ENCODE measurements at places on chromosomes 2 and 18. TPM values are rescaled to one million over a fixed set of nuclear protein-coding genes. Genes with fewer than 3 reads are reported as not detected.

DNA sequence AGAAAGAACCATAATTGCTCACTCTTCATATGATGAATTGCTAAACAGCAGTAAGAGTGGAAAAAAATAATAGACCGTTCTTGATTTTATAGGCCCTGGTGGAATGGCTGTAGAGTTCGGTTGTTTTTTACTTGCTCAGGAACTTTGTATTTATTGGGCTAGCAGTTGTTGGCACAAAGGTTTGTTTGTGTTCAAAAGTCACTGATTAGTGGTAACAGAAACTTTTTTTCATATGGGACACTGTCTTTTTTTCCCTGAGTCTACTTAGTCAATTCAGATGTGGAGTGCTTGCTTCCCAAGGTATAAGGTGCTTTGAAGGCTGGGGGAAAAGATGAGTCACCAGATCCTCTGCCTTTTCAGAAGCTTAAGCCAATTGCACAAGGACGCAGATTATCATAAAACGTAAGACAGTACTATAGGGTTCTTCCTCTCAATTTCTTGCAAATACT, 25.8 kb downstream of the PHLPP1 start:
- DNase-seq = no peak

DNA sequence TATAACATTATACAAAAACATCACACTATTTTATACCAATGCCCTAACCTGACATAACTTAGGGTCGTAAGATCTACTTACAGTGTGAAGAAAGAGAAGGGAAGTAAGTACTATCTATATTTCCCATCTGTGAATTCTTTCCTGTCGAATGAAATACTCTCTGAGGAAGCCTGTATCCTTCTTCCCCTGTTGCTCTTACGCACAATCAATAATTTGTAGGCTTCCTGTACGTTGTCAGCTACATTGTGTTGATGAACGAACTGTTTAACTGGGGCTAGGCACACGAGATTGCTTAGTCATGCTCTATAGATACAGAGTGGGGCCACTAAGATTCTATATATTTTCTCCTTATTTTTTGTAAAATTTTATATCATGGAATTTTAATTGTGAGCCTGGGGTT, 1125.0 kb upstream of the CELF4 start:
- DNase-seq = no peak

DNA sequence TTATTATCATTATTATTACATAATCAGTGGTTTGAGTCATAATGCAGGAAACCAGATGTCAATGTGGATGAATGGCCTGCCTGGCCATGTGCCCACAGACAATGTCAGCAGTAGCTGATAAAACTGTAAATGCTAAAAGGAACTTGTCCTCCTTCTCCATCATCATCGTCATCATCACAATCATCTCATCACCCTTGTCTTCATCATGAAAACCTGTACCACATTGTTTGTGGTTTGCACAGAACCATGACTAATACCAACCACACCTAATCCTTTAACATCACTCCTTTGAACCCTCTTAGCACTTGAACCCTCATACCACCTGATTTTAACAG, 96.0 kb downstream of the HNMT start:
- DNase-seq = peak; percentile 92

MYOM1 gene
- total RNA-seq = 42.1 TPM

- DNase-seq = no peak
Measured at GRCh38 chr18:52000435-52000834, 339.6 kb upstream of the DCC start.

KCMF1 gene
- 56.9 TPM for total RNA-seq

TMEM169 gene
- total RNA-seq = 0.51 TPM

DSG2 gene
- 2.6 TPM for total RNA-seq

DNA sequence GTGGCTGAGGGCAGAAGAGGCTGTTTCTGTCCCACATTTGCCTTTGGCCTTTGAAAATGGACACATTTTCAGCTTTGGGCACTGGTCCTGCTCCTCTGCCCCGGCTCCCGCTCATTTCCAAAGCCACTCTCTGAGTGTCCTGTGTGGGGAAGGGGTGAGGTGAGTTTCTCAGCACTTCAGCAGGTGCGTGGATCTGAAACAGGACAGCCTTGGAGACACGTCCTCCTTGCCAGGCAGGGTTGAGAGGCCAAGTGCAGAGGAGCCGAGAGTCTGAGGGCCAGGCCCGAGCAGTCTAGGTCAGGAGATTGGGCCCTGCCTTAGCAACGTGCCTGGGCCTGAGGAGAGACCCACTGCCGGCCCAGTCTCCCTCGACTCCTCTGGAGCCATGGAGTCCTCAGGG, 21.9 kb upstream of the ALPI start:
- DNase-seq = peak; percentile 55

DNA sequence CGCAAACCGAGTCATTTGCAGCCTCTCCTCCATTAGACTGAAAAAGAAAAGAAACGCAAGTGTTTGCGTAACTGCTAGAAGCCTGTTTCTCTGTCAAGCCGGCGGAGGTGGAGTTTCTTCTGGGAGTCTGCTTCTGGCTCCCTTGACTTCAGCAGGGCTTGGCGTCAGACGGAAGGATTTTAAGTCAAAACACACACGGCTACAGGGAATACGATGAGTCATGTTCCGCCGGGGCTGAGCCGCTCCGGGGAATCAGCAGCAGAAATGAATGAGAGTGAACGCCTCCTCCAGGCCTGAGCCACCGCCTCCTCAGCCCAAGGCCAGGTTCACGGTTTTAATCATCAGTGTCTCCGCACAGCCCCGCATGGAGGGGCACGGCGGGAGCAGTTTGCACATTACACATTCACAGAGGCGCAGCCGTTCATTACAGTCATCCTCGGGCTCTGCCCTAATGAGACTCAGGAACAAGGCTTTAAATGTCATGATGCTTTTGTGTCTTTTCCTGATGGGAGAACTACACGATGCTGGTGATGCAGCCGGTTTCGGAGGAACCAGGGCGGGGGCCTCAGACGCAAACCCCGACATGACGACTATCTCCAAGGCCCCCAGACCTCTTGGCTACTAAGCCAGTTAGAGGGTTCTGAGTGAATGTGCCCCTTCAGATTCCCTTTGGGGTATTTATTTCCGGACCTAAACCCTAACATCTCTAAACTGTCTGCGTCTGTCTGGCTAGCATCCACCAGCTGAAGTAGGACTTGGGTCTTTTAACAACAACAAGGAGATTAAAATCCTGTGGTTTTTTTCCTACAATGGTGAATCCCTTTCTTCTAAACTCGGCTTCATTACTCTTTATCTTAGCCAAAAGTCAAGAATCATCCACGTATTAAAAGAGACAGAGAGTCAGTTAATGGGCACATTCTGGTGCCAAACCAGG, 11.1 kb upstream of the SCG2 start:
- peak; percentile 94 for DNase-seq

CCL20 gene
- total RNA-seq = not detected

- no peak for DNase-seq
Measured at GRCh38 chr2:28160986-28161425, 231.7 kb upstream of the FOSL2 start.

DNA sequence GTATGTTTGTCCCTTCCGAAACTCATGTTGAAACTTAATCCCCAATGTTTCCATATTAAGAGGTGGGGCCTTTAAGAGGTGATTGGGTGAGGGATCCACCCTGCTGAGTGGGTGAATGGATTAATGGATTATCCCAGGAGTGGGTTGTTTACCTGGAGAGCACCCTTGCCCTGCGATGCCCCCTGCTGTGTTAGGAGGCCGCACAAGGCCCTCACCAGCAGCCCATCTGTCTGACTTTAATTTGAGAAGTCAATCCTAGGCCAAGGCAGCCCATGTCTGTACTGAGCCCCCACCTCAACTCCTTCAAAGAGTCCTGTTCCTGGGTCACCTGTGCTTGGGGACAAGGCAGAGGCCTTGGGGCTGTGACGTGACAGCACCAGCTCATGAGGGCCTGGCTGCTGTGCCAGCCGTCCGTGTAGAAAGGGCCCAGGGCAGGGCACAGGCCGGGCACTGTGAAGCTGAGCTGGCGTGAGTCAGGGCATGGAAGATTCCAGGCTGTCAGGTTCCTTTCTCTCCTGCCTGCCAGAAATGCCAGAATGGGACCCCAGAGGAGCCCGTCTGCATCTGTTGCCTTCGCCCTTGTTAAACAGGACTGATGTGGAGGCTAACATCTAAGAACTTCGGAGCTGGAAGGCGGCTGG, 21.3 kb upstream of the TAF1B start:
- no peak for DNase-seq

CRYGC gene
- total RNA-seq = not detected

SOS1 gene
- 48.1 TPM for total RNA-seq

STEAP3 gene
- total RNA-seq = 9.3 TPM

- DNase-seq = no peak
Measured at GRCh38 chr2:62296034-62296831, 100.3 kb downstream of the B3GNT2 start.

POTEC gene
- total RNA-seq = not detected

DNA sequence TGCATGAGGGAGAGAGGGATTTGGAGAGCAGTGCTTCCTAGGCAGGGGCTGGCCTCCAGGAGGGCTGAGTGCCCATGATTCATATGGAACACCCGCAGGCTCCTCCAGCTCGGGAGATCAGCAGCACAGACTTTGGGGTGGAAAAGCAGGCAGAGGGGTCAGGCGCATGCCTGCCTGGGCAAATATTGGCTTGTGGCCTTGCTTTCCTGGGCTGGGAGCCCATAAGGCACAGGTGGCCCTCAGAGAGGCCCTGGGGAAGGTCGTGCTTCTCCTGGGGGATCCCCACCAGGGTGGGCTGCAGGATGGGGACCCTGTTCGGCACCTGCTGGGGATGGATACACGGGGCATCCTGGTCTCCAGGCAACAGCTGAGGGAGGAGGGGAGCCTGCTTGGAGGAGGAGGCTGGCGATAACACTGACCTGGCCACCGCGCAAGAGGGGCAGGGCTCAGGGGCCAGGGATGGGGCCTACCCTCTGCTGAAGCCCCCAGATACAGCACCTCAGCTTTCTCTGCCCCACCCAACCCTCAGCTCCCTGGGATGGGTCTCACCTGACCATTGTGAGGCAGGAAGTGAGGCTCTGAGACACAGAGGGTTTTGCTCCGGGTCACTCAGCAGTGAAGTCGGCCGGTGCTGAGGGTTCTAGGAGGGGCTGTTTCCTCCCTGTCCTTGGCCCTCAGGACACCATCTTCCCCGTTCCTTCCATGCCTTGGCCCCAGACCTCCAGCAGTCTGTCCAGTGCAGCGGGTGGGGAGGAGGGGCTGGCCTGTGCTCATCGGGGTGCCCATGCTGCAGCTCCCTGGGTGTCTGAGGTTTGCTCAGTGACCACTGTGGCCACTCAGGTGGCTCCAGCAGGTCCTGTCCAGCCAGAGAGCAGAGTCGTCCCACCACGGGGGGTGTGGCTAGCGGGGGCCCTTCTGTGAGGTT, 12.0 kb downstream of the AQP12A start:
- DNase-seq = peak; percentile 64

GRCh38 chr2:141384676-141385075, 746.1 kb downstream of the LRP1B start:
- DNase-seq = no peak

DNA sequence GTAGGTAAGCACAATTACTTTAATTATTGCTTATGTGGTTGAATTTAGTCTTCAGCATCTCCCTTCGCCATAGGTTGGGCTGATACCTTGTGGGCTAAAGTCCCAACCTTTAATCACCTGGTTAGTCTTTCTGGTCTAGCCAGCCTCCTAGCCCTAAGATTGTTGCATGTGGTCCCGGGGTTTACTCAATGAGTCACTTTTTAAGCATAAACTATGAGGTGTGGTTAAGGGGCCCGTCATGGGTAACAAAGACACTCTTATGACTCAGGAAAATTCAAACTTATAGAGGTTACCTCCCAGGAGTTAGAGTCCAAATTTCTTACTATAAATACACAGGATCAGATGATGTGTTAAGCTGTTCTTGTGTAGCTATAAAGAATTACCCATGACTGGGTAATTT, 841.6 kb downstream of the TRIB2 start:
- no peak for DNase-seq

PPP1R1C gene
- total RNA-seq = 0.93 TPM

DNA sequence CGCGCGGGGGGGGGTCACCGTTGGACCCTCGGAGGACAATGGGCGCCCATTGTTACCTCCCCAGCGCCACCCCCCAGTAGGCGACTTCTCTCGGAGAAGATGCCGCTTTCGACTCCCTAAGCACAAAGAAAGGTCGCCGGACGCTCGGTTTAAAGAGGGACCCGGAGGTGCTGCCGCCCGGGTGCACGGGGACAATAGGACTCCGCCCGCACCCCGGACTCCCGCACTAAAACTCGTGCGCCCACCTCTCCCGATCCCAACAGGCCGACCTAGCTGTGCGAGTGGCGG, 318 bp upstream of the CDC42EP3 start:
- DNase-seq = no peak

DNA sequence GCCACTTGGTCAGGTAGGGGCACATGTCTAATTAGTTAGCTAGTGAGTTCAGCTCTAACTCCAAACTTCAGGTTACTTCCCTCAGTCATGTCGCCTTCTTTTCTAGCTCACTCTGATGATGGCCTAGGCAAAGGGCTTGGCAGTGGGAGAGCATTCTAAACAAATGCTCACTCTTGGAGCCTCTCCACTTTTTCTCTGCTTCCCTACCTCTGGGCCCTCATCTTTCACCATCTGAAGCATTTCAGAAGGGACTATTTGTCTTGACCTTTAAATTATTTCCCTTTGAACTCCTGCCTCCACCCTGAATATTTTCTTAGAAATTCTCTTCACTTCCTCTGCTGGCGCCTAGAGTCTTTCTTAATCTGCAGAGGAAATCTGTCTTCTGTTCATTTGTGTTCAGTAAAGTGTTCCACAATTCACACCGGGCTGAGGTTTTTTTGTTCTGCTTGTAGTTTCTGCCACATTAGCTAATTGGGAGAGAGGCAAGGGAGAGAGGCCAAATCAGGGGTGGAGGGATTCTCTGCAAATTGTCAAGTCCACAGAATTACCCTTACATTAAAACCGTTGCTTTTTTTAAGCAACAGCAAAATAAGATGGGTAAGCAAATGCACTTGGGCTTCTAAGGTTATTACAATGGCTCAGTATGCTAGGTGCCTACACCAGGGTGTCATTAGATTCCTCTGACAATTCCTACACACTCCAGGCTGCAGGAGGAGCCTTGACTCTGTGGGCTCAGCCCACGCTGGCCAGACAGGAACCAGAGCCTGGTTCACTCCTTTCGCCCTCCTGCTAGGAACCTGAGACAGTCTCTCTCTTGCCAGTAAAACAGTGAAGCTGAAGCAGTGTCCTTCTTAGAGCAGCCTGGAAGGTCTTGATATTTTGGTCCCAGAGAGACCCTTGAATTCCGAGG, 5.5 kb downstream of the MSGN1 start:
- no peak for DNase-seq

ALPI gene
- not detected for total RNA-seq

EVX2 gene
- total RNA-seq = not detected

GRCh38 chr2:386406-387103, 98.7 kb upstream of the ALKAL2 start:
- no peak for DNase-seq

Measured in posterior vena cava (tissue), 2 donors.